ENCODE measurements at places on chromosomes 12 and 14.

DNA sequence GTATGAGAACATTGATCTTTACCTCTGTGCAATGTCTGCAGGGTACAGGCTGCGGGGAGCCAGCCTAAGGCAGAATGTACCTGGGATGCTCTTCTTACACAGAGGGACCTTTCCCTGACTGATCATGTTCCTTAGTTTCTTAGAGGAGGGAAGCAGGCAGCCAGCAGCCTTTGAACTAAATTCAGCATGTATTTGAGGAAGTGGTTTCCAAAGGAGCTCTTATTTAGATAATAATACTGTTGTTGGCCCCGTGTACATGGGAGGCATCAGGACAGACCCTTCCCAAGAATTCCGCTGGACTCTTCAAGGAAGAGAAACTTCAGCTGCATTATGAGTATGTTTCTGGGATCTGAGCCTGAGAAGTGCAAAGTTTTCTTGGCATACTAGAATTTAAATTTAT lies 98.8 kb downstream of the CCDC92 start:
- no peak for DNase-seq

GRCh38 chr12:121673013-121673511 lies 3.6 kb upstream of the MORN3 start:
- no peak for DNase-seq

- DNase-seq: no peak
Measured at GRCh38 chr12:117051380-117051779, 47.8 kb downstream of the TESC start.

- no peak for DNase-seq
Measured at GRCh38 chr14:44168566-44168965, 338.5 kb downstream of the FSCB start.

DNA sequence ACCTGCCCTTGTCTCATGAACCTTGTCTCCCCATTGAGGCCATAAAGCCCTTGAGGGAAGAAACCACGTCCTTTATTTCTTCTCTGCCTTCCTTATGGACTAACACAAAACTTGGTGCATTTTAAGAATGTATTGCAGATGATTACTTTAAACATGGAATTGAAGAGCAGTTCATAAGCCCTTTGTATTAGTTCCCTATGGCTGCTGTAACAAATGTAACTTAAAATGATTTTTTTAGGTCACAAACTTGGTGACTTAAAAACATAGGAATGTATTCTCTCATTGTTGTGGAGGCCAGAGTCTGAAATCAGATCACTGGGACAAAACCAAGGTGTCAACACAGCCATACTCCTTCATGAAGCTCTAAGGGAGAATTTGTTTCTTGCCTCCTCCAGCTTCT lies 185.5 kb downstream of the PHLDA1 start:
- DNase-seq: no peak

DNA sequence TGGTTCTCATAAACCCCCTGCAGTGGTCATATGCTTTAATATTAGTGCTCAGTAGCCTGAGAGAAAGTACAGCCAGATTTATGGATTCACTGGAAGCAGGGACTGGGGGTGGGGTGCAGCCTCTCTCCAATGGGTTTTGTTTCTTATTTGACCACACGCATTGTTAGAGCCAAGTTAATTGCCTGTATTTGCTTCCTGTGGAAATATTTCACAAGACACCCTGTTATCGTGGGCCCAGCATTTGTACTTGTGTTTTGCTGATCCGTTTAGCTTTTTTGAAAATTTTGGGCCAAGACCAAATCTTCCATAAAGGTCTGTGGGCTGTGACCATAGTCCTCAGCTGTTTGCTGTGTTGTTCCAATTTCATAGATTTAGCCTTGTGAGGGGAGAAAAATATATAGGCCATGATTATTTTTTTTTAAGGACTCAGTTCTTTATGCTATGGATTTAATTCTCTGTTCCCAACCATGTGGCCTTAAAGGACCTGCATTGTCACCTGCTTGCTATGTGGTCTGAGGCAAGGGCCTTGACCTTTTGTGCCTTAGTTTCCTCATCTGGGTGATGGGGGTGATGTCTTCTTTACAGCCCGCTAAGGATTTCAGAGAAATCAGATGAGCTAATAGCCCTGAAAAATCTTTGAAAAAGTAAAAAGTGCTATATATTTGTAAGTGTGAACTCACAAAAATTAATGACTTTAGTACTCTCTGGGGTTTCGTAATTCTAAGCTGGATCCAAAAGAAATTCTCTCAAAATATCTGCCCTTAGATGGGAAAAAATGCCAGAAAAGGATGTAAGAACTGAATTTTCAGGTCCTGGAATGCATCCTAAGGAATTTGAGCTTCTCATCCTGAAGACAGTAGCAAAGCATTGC lies 370.2 kb downstream of the DPF3 start:
- DNase-seq: no peak

GRCh38 chr14:61472011-61472672 lies 150.8 kb downstream of the PRKCH start:
- DNase-seq: no peak
